Left forelimb (tissue), 1 donor: ENCODE measurements at places on chromosomes 5 and 9.

DNA sequence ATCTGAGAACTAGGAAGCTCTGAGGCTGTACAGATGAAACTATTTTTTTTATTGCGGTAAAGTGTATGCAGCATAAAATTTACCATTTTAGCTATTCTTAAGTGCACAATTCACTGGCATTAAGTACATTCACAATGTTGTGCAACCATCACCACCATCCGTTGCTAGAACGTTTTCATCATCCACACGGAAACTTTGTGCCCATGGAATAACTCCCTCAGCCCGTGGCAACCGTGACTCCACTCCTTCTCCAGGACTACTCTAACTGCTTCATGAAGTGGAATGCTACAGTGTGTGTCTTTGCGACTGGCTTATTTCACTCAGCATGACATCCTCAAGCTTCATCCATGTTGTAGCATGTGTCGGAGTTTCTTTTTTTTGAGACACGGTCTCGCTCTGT lies 57.1 kb downstream of the COL23A1 start:
- no peak for DNase-seq

DNA sequence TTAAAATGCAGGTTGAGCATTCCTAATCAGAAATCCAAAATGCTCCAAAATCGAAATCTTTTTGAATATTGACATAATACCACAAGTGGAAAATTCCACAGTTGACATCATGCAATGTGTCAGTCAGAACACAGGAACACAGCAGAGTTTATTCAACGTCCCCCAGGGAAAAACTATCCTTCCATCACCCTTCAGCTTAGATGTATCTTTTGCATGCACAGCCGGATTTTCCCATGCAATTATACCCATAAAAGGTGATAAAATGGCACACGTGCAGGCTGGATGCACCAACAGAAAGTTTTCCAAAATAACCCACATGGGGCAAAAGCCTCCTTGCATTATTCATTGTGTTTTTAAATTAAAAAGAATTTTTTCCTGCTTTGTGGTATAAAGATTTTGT lies 71.2 kb downstream of the RAB24 start:
- no peak for DNase-seq

- no peak for DNase-seq
Observed at GRCh38 chr9:101594796-101595195, at the start of gene PPP3R2. Gene PPP3R2, minus strand, starts transcription at chr9:101594969. Its CDS starts 48 bp downstream, at chr9:101594921.

DNA sequence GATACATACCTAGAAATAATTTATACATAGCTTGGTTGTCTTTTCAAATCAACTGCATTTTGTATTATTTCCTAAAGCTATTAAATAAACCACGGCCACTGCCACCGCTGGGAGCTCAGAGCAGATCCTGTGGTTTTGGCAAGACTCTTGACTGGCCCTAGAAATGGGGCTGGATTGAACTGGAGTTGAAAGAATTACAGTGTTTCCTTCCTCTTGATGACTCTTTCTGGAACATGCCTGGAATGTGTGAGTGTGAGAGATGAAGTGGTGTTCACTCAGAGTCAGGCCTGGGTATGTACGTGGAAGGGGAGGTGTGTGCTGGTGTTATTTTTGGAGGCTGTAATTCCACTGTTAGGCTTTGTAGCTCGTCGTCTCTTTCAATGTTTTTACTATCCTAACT lies 45.9 kb downstream of the TEK start:
- no peak for DNase-seq

DNA sequence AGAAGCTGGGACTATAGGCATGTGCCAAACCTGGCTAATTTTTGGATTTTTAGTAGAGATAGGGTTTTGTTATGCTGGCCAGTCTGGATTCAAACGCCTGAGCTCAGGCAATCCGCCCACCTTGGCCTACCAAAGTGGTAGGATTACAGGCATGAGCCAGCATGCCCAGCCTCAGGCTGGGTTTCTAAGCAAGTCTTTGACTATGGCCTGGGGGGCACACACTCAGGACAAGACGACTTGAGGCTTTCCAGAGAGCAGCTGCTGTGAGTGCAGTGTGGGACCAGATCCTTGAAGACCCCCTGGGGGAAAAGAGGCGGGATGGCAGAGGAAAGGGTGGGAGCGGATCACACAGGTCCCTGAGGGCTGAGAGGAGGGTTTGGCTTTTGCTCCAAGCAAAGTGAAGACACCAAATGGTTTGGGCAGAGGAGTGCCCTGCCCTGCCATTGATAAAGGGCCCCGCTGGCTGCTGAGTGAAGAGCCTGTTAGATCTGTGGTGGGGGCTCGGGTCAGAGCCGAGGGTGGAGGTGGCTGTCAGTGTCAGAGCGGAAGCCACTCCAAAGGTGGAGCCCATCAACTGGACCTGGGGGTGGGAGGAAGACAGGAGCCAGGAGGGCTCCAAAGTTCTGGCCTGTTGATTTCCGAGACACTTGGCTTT lies 46.8 kb upstream of the FUBP3 start:
- DNase-seq, result no peak
